ENCODE measurements at places on chromosomes 6 and 20. TPM values are rescaled to one million over a fixed set of nuclear protein-coding genes. Genes with fewer than 3 reads are reported as not detected.

DNA sequence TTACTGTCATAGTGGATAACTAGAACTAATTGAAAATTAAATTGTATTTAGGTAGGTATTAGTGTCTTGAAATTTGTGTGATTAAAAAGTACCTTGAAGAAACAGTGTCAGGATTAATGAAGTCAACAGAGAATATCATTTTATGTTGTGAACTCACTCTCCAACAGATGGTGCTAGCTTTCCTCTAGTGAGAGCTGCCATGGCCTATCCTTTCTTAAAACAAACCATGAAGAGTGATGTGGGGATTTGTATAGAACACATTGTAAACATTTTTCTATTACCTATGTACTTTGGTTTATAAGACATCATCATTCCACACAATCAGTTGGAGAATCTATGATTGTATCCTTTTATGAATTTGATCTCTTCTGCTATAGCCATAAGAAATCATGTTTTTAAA lies 4.8 kb upstream of the SRSF12 start:
- DNase-seq: no peak

DNA sequence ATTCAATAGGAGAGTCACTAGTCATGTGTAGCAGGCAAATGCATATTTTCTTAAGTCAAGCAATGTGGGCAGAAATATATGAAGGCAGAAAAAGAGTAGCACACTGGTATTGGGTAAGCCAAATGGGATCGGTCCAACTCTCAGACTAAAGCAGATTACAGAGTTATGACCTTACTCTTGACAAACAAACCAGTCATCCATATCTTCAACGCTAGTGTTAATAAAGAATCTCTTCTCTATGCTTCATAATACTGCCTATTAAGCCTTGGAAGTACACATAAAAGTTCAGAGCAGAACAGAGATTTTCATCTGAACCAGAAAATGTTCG lies 320.2 kb upstream of the JARID2 start:
- no peak for DNase-seq

- DNase-seq: no peak
These were observed 55.3 kb downstream of the FLRT3 start for GRCh38 chr20:14282140-14282539.

- DNase-seq: no peak
These were observed 146.8 kb downstream of the CDC5L start for GRCh38 chr6:44534291-44534690.

Gene LHFPL5
- not detected for total RNA-seq

DNA sequence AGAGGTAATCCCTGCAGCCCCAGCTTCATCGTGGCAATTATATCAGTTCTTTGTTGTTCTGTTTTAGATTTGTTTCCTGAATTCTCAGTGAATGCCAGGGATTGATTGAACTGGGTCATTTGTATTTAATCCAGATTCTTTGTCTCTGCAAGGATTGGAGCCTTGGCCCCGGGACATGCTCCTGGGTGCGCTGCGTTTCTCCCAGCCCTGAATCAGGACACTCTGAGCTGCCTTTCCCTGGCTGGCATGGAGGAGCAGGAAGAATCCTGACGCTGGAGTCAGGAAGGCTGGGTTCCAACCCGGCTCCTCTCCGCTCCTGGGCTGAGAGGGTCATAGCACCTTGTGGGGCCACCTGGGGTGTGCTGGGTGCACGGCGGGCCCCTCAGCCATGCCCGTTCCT lies 545.6 kb downstream of the QKI start:
- DNase-seq: no peak

DNA sequence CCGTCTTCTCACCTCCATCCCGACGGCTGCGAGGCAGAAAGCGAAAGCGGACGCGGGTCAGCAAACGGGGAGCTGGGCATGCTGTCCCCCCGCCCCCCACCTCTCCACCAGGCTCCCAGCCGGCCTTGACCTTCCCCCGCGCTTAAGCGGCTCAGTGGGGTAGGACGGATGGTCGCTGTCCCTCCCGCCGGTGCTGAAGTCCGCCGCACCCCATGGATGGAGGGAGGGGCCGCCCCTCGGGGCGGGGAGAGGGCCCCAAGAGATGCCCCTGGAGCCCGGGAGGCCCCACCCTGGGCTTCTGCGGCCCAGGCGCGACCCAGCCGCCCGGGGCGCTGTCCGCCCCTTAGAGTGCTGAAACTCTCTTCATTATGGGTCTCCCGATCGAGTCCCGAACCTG lies at the start of gene KCNB1:
KCNB1 (minus strand) TSS at position 48 of the 397 bp plus-strand sequence. CDS start 188 bp downstream, outside the sequence.
- DNase-seq: no peak

Gene TINAG
- not detected for total RNA-seq

Gene C6orf132
- 0.75 TPM for total RNA-seq

Gene FNDC11
- total RNA-seq: 0.25 TPM

DNA sequence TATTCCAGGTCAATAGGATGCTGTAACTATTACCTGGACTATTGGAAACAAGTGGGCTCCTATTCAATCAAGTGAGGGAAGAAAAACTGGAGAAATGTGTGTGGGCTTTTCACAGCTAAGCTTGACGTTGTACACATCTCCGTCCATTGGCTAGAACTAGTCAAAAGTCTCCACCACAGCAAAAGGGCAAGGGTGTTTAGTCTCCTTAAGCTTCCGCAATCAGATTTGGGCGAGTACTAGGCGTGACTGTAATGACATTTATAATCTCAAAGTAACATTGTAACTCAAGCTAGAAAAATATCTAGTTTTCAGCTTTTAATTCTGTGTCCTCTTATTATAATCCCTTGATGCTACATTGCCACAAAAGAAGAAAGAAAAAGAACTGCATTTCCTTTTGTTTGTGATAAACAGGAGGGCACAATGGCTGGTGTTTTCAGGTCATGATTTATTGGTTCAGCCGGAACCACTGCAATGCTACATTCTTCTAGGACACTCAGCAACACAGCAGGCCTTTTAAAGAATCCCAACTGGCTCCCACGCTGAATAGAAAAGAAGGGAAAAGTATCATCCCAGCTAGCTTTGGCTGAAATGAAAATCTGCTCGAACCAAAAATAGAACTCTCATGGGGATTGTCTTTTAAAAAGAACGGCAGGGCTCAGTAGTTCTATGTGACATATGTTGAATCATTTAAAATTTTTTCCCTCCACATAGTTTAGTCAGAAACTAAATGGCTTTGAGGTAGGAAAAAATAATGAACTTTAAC lies 387.7 kb downstream of the BTBD3 start:
- DNase-seq: no peak

DNA sequence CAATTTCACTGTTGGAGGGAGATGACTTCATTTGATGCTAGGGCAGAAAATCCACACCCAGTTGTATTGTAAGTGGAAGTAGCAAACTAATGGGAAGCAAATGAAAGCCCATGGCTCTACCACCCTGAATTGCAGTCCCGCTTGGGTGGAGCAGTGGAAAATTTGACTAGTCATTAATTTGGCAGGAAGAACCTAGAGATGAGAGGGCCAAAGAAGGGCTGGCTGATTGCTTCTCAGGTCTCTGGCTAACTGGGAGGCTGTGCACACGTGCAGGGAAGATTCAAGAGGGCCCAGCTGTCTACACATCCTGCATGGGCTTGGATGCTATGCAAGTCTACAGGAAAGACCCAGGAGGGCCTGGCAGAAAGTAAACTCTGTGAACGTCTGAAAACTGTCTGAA lies 466.2 kb downstream of the TFAP2A start:
- no peak for DNase-seq

DNA sequence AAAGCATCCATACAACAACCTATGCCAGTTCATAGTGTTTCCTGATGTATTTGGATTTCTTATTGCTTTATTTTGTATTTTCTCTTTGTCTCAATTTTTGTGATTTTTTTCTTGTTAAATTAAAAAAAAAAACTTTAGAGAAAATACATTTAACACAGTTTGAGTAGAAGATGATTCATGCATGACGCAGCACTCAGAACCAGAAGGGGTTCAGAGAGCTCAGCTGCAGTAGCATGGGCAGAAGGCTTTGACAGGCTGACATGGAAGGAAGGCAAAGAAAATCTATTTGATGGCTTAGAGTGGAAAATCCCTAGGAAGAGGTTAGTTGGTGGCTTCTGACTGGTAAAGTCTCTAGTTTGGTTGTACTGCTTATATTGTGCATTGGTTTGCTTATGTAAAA lies 207.2 kb upstream of the STXBP5 start:
- no peak for DNase-seq

DNA sequence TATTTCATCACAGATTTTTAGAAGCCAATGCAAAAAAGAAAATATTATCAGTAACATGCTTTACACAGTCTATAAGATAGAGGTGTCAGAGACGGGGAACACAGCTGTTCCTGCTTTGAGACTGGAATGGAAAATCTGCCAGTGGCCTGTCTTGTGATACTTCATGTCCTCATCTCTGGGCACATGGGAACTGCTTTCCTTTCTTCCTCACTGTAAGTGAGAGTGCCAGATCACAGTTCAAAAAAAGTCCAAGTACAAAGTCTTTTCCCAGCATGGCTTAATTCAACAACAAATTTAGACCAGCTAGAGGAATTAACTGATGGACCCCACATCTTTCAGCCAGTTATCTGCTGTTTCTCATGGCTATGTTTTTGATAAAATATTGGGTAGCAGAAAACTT lies 490.4 kb downstream of the CDKAL1 start:
- no peak for DNase-seq

Gene LIME1
- total RNA-seq: 7.1 TPM

Gene FAM209B
- total RNA-seq: not detected

Gene KCNG1
- 13.0 TPM for total RNA-seq

Gene SPATS1
- not detected for total RNA-seq

DNA sequence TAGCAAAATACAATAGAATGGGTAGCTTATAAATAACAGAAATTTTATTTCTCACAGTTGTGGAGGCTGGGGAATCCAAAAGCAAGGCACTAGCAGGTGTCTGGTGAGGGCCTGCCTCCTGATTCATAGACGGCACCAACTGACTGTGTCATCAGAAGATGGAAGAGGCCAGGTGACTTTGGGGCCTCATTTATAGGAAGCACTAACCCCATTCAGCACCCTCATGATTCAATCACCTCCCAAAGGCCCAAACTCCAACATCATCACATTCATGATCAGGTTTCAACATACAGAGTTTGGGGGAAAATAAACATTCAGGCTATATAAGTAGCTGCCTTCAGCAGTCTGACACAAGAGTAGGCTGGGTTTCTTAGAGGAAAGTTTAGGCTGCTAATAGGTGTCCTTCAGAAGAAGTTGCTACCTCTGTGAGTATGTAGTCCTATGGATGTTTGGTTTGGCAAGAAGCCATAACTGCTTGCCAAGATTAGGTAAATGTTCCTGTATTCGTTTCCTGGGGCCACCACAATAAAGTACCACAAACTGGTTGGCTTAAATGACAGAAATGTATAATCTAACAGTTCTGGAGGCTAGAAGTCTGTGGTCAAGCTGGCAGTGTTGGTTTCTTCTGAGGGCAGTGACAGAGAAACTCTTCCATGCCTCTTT lies 48.8 kb downstream of the NT5E start:
- no peak for DNase-seq

DNA sequence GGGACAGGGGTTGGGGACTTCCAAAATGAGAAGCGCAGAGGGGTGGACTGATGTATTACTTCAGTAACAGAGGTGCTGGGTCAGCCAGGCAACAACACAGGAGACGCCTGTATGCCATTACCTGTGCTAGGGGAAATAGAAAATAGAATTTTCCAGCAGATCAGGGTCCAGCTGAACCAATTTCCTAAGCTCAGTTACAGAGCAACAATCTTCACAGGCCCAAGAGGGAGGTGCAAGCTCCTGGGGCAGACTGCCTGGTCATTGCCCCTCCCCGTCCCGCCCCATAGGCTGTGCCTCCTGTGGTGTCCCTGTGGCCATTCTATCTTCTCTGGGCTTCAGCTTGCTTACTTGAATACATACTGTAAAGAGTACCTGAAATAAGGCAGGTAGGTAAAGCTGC lies 3.7 kb downstream of the KCNK5 start:
- DNase-seq: no peak

Gene ARG1
- total RNA-seq: not detected

Gene CTAGE9
- total RNA-seq: not detected

Gene TNF
- total RNA-seq: not detected

DNA sequence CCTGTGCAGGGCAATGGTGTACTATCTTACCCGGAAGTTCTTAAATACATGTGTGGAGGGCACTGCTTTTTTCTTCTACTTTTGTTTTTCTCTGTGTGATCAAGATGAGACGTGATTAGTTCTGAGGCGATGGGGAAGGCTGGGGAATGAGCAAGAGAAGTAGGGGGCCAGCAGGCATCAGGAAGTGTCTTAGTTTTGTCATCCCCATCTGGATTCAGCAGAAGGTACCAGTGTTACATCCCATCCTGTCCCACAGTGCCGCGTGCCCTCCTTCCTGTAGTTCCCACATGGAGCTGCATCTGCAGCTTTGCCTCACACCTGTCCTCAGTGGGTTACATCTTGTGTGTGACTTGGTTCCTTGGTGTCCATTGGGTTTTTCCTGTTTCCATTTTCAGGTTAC lies 86.9 kb downstream of the FNDC1 start:
- DNase-seq: no peak

- no peak for DNase-seq
These were observed 11.4 kb downstream of the HECA start for GRCh38 chr6:139146317-139146726.

- no peak for DNase-seq
These were observed 43.0 kb upstream of the PTGIS start for GRCh38 chr20:49610691-49611538.

GRCh38 chr6:30329331-30329730 lies 2.6 kb downstream of the TRIM39 start:
- no peak for DNase-seq

Measured in chondrocyte (in vitro differentiated cells).